ENCODE measurements at places on chromosomes 7 and 10.

DNA sequence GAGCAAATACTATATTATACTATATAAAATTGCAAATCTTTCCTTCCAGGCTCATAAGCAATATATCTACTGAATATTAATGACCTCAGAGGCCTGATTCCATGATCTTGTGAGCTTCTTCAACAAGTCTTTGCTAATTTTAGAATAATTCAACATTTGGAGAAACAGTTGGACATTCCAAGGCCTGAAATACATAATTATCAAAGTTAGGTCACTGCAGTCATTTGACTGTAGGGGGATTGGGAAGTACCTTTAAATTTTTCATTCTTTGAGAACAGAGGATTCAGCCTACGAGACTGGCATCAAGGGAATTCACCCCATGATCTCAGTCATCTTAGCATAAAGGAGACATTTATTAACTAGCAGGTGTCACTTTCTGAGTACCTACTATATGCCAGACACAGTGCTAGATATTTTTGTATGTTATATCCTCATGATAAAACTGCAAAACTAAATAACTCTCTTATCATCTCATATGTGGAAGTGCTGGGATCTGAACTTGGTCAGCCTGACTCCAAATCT is 85.4 kb downstream of the DOCK4 start:
- DNase-seq, result no peak

DNA sequence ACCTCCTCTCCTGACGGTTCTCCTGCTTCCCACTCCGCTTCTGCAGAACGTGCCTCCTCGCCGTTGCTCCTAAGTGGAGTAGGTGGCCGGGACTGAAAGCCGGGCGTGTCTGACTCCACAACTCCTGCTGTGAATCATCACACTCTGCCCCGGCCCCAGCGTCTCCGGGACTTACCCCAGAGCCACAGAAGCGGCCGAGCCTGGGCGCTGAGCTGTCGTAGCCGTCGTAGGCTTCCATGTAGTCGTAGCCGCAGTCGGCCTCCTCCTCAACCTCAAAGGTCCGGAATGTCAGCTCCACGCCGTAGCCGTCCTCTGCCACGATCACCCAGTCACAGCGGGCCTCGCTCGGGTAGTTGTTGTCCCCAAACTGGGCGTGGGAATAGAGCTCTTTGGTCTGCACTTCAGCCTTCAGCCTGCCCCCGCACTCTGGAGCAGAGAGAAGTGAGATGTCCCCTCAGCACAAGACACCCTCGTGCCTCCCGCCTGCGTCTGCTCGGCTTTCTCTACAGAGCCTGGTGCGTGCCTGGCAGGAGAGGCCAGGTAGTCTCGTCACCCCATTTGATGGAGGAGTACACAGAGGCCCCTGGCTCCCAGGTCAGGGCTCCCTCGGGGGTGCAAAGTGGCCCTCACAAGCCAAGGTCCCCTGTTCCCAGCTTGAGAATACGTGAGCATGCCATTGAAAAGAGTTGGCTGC is 11.2 kb upstream of the OPALIN start:
- no peak for DNase-seq

DNA sequence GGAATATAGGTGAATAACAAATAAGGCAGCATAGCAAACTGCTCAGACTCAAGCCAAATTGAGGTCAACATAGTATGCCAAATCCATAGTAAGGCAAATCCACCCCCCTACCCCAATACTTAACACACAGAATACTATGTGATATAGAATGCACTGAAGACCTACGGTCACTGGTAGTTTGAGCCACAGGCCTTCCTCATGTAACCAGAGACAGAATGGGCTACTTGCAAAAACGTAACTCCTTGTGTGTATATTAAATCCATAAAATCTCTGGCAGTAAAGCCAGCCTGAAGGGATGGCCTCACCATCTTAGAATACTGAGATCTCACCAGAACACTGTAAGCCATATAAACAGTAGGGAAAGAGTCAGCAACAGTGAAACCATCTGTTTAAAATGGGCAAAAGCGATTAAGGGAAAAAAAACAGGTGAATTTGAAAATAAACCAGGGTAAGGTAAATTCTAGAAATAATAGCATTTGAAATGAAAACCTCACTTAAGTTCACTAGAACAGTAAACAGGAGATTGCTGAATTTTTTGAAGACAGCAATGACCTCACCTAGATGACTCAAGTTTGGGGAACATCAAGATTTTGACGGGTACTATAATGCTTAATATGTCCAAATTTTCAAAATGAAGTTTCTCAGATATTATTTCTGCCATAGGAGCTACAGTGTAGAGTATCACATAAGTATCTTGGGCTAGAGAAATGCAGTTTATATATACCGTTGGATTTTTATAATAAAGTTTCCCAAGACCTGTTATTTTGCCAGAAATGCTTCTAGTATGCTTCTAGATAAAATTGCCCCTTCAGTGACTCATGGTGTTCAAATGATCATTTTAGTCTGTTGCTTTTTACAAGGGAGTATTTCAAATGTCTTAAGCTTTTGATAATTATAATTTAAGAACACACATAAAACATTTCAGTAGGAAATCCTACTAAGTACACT is 13.9 kb downstream of the HNRNPA2B1 start:
- DNase-seq, result no peak

GRCh38 chr7:132436121-132436520 is 140.1 kb downstream of the PLXNA4 start:
- no peak for DNase-seq

DNA sequence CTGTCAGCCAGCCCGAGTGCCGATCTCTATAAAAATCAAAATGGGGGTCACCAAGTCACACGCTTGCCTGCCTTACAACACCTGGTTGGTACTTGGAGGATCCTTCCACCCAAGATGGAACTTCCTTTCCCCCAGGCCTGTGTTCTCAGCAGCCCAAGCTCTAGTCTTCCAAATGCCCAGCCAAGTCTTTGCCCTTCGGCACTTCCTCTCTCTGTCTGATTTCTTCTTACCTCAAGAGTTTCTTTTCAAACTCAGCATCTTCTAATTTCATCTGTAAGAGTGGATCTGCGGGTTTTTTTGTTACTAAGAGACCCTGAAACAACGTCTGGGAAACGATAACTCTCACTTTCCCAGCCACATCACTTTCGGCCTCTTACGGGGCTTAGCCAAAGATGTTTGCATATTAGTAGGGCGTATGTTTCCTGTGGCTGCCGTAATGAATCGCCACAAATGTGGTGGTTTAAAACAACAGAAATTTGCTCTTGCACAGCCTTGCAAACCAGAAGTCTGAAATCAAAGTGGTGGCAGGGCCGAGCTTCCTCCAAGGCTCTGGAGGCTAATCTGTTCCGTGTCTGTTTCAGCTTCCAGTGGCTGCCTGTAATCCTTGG is 219.9 kb downstream of the TCF7L2 start:
- DNase-seq, result no peak

GRCh38 chr7:33669251-33669670 is 236.1 kb upstream of the BMPER start:
- no peak for DNase-seq

GRCh38 chr10:23358357-23358756 is 13.8 kb upstream of the C10orf67 start:
- no peak for DNase-seq

DNA sequence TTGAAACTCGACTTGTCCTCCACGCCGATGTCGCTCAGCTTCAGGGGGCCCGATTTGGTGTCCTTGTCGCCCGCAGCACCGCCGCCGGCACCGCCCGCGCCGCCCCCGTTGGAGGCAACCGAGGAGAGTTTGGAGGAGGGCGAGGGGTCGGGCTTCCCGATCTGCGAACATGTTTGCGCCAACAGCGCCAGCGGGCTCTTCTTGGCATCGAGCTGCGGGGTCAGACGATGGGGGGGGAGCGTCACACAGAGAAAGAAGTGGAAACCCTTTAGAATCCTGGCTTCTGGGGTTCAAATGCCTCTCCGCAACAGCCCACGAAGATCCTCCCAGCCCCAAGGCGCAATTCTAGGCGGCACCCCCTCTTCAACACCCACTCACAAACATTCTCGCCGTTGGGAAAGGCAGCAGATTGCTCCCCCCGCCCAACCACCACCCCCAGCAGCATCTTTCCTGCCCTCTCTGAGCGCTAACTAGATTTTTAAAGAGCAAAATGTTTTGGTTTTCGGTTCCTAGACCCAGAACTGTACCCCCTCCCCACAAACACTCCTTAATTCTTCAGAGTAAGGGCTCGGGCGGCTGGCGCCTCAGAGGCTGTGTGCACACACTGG is 1.3 kb downstream of the ZNF503 start:
- DNase-seq, result no peak

DNA sequence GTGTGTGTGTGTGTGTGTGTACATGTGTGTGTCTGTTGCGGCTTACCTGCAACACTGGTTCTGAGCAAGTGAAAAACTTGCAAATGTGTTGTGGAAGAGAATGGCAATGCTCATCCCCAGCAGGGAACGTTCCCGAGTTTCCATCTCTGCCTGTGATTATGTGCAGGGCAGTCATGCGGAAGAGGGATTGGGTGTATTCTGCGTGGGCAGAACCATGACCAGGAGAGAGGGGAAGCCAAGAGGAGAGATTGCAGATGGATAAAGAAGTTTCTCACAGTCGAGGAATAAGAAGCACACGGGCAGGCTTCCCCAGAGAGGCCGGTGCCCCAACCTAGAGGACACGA is 99.9 kb downstream of the CTBP2 start:
- no peak for DNase-seq

- DNase-seq, result no peak
These were observed 476.4 kb downstream of the HTR7 start for GRCh38 chr10:90381468-90381867.

DNA sequence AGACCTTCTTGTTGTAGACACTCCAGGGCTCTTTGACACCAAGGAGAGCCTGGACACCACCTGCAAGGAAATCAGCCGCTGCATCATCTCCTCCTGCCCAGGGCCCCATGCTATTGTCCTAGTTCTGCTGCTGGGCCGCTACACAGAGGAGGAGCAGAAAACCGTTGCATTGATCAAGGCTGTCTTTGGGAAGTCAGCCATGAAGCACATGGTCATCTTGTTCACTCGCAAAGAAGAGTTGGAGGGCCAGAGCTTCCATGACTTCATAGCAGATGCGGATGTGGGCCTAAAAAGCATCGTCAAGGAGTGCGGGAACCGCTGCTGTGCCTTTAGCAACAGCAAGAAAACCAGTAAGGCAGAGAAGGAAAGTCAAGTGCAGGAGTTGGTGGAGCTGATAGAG is 5.5 kb downstream of the GIMAP7 start:
- DNase-seq, result no peak

- no peak for DNase-seq
These were observed 957 bp upstream of the SVIL start for GRCh38 chr10:29635711-29636144.

DNA sequence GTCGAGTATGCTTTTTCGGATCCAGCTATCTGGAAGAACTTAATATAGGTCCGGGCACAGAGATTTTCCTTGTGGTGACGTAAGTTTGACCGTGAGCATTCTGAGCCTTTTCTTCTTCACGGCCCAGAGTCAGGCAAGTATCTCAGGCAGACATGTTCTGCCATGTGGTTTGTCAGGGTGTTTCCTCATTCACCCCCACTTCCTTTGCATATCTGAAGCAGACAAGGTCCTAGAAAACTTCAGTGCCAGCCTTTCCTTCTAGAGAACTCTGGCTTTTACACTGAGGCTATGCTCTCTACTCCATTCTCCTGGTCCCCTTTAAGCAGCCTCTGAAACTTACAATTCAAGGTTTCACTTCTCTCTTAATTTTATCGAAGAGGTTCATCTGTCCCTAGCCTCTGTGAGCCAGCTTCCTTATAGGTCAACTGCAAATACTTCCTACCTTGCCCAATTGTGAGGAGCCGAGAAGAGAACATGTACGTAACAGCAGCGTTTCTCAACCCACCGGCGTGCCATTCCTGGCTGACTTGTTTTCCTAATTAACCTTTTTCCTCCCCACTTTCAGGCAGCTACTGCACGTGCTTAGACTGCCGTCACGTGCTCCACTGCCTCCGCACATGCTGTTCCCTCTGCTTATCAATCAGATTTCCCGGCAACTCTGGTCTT is 47.3 kb downstream of the CDCA7L start:
- DNase-seq, result no peak

GRCh38 chr10:43305876-43306275 is 39.0 kb upstream of the RASGEF1A start:
- DNase-seq, result no peak

GRCh38 chr10:28459453-28460144 is 73.3 kb upstream of the WAC start:
- no peak for DNase-seq

DNA sequence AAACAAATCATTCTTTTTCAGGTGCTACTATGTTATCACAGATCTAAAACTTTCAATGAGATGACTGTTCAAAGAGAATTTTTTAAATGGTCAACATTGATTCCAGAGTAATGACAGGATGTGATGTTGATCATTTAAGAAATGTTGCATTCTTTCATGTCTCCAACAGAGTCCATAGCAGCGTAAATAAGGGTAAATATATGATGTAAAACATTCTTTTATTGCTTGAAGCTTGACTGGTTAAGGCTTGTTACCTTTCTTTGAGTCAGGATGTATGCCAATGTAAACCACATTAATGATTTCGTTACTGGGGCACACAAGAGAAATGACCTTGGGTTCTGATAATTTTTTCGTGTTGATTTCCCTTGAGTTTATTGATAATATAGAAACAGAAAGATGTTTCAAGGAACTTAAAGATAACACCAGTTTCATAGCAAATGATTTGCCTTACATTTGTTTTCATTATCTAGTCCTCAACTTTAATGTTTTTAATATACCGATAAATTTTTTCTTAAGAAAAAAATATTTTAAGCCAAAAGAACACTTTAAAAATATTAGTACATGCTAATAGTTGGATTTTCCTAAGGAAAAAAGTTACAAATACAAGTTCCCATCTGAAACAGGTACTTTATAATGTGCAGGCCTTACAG is 3.5 kb downstream of the STK17A start:
- no peak for DNase-seq

DNA sequence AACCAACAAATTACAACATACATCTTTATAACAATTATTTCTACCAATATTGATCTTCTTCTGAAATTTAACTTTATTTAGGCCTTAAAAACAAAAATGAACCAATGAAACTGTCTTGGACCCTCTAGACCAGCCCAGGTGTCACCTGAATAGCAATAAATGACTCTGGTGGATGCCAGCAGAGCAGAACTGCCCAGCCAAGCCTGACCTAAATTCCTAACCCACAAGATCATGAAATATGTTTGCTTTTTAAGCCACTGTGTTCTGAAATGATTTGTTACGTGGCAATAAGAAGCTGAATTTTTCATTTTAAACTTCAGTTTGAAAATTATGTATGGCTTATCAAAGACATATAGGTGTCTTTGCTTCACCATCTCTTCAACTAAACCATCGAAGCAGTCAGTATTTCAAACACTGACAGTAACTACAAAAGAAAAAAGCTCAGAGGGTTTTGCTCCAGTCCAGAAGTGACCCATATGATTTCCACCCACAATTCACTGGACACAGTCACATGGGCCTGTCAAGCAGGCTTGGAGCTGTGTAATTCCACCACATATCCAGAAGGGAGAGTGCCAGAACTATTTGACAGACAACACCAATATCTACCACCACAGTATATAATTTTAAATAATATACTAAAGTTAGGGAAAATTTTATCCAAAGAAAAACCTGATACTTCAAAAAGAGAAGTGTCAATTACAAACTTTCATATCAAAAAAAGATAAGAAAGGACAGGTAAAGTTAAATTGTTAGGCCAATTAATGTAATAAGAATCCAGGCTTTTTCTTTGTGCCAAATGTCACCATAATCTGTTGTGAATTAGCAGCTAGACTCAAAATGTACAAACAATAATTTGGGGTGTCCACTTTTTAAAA is 94.5 kb downstream of the KMT2C start:
- DNase-seq, result no peak

Measured in activated CD4-positive, alpha-beta T cell treated with anti-CD3 and anti-CD28 coated beads, Interleukin-2, amount 50 U/mL, for 24 hours (primary cell).